ENCODE measurements at places on chromosomes 6 and 20.

GRCh38 chr20:57568088-57568896, 7.4 kb downstream of the PCK1 start:
- no peak for DNase-seq

DNA sequence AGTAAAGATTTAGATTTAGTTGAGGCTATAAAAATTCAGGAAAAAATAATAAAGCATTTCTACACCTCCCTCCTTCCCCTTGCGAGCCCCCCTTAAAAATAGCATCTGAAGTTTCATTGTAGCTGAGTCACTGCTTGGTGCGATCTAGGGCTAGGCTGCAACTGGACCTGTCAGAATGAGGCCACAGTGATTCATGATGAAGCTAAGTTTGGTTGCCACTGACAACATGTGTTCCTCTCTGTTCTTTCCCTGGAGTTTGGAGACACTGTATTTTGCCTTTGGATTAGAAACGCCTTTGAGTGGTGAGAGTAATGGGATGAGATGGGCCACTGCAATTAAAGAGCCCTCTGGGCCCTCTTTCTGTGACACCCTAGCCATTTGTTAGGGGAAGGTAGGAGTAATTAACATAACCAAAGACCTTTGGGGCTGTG, 334.1 kb downstream of the NRN1 start:
- DNase-seq: no peak

DNA sequence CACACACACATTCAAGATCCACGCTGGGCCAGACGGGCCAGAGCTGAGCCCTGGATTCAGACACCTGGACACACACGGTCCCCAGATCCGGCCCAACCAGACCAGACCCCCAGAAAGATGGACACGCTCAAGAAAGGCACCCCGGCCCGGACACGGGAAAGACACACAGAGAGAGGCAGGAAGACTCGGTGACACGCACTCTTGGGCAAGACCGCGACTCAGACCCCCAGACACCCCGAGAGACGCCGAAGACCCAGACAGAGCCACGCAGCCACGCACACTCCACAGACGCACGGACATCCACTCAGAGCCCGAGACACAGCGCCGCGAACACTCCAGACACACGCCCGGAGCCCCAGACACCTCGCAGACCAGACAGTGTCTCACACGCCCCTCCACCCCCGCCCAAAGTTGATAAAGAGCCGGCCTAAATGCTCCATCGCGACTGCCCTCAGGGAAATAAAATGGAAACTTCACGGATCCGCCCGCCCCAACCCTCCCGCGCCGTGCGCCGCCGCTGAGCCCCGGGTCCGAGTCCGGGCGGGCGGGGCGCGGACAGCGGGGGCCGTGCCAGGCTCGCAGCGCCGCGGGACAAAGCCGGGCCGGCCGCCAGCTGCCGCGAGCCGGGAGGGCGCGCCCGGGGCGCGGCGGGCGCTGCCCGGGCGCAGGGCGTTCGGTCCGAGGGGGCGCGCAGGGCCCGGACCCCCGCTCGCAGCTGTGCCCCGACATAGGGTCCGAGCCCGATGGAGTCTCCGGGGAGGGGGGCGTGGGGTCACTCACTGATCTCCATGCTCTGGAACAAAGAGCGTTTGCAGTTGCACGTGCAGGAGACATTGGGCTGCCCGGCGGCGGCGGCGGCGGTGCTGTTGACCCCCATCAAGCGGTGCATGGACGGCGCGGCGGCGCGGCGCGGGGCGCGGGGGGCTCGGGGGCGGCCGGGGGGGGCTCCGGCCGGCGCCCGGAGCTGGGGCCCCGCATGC, 831 bp downstream of the PMEPA1 start:
- no peak for DNase-seq

DNA sequence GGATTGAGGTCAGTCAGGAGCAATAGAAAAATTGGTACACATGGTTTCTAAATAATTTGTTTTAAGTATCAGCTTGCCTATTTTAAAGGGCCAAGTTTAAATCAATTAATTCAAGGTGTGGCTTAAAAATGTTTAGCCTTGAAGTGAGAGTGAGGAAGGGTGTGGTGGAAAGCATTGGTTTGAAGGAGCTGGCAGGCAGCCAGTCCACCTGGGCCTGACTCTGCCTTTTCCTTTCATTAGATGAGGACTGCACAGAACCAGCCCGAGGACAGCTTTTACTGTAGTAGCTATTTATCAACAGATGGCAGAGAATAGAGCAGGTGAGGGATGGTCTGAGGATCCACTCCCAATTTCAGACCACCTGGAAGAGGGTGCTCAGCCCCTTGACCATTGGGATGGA, 42.4 kb downstream of the DHX35 start:
- DNase-seq: no peak

DNA sequence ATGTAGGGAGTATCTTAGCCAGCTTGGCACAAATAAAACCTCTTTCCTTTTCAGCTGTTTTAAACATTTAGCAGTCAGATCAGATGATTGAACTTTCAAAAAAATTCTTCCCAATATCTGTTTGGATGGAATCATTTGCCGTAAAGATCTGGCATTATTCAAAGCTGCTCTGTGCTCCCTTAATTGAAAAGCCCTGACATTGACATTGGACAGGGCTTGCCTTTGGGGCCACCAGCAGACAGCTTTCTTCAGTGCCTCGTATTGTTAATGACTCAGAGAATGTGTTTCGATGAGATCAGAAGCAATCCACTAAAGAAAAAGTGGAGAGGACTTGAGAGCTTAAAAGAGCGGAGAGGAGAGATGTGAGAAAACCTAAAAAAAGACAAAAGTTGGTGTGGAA, 343.5 kb downstream of the NRN1 start:
- DNase-seq: no peak

GRCh38 chr6:29633534-29633905, 537 bp upstream of the GABBR1 start:
- peak; percentile 61 for DNase-seq

DNA sequence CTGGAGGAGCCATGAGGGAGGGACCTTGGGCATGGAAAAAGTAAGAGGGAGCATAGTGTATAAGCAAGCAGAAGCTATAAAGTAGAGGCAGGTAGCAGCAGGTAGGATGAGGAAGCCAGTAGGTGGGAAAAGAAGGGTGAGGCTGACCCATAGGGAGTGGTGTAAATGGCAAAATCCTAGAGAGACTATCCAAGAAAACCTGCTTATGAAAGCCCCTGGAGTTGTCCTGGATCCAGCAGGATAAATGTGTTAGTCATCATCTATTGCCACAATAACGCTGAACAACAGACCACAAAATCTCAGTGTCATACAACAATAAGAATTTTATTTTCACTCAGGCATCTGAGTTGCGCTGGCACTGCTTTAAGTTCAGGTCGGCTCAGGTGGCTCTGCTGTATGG, 30.2 kb downstream of the CHD6 start:
- DNase-seq: no peak

DNA sequence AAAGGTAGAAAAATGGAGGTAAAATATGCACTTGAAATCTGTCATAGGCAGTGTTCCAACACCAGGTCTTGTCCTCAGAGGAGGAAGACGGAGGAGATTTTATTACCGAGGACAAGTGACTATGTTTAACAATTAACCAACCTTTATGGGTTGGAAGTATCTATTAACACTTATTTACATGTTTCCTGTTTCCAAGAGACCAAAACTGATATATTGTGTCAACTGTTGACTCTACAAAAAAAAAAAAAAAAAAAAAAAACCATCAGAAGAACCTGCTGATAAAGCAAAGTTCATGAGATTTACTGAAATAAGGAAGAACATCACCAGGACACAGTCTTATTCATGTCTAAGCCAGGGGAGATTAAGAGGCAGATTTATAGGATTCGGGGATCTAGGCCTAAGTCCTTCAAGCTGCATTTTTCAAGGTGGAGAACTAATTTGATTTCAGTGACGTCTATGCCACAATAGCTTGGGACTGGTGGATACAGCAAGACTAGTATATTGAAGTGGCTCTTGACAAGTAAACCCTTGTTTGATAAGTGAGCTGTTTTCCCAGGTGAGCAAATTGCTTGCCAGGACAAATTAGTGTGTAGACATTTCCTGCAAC, 126.6 kb upstream of the NAA20 start:
- DNase-seq: peak; percentile 79
